ENCODE measurements at places on chromosomes 12 and 14.

DNA sequence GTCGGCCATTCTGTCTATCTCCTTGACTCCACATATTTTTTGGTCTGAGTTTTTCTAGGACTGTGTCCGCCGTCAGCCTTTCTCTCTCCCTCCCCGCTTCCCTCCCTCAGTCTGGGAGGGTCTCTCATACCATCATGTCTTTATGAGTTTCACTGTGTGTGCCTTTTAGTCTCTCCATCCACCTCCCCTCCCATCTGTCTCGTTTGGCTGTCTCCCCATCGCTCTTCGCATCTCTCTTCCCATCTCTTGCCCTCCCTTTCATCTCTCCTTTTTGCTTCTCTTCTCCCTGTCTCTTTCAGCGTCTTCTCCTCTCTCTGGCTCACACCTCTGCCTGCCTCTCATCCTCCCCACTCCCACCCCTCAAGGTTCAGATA lies 6.9 kb upstream of the CISTR start:
- no peak for DNase-seq

DNA sequence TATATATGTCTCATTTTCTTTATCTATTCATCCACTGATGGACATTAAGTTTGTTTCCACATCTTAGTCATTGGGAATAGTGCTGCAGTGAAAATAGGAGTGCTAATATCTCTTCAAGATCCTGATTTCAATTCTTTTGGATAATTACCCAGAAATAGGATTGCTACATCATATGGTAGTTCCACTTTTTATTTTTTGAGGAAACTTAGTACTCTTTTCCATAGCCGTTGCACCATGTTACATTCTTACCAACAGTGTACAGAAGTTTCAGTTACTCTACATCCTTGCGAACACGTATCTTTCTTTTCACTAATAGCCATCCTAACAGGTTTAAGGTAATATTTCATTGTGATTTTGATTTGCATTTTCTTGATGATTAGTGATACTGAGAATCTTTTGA lies 29.8 kb downstream of the TESPA1 start:
- DNase-seq: no peak

DNA sequence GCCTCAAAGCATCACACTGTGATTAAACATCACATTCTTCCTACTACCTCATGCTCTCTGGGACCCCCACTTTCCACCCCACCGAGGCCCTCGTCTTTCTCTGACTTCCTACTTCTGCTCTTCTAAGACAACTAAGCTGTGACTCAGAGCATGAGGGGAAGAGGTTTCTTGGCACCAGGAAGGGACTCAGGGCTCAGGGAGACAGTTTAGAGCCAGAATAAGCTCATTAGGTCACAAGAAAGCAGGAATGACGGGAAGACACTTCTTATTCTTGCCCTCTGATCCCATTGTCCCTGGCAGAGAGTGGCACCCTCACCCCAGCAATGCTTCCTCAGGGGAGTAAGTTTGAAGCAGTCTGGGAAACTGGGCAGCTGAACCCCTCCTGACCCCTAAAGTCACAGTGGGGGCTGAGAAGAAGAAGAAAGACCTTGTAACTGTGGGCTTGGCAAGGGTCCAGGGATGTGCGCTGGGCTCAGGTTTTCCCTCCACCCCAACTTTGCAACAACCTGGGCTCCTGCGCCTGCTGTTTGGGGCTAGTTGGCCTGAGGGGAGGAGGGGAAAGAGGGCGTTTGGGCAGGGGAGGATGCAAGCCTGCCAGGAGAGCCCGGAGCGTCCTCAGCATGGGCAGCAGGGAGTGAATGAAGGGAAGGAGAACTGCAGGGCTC lies 64.6 kb upstream of the ACTN1 start:
- DNase-seq: no peak

DNA sequence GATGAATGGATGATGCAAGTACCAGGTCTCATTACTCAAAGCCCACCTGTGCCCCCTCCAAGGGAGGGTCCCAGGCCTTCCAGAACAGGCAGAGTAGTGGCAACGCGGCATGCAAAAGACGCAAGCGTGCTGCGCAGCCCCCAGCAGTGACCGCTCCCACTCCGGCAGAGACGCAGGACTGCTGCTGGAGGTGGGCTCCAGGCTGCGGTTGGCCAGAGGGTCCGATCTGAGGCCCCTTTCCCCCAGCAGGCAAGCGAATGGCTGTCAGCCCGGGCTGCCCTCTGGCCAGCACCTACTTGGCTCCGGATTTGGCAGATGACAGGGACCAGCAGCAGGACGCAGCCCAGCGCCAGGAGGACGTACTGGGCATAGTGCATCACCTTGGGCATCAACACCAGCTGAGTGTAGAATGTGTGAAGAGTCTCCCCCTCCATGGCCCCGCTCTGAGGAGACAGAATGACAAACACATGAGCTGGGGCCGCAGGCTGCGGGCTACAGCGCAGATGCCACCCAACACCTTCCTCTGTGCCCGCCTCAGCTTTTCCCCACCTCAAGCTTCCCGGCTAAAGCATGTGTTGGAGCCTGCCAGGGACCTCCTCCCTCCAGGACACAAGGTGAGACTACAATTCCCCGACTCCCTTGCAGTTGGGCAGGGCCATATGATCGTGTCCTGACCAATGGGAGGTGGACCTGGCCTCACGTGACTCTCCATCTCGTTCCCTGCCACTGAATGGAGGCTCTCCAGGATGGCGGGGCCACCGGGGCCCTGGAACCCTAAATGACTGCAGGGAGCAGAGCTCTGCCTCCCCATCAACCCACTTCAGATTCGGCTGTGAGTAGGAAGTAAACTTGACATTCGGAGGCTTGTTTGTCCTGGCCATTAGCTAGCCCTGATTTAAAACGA lies 77.4 kb downstream of the SCARB1 start:
- DNase-seq: no peak

- DNase-seq: no peak
Measured at GRCh38 chr12:106147956-106148355, 9.2 kb upstream of the NUAK1 start.

DNA sequence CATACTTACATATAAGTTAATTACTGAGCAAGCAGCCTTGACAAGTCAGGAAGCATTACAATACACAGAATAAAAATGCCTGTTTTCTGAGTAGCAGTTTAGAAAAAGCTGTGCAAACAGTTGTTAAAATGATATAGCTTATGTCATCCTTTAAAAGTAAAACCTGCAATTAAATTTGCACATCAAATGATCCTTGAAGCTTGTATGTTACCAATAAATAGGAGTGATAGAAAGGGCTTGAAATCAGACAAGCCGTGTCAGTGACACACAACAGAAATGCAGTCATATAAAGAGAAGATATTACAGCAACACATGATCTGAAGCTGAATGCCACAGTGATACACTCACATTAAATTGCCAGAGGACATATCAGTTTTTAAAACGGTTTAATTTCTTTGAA lies 70.0 kb downstream of the EPS8 start:
- no peak for DNase-seq

GRCh38 chr12:123305136-123305535 lies 33.5 kb upstream of the CDK2AP1 start:
- no peak for DNase-seq

GRCh38 chr14:69635981-69636639 lies 24.7 kb downstream of the SUSD6 start:
- DNase-seq: peak; percentile 31

- no peak for DNase-seq
Measured at GRCh38 chr12:26135010-26135420, 10.2 kb upstream of the BHLHE41 start.

DNA sequence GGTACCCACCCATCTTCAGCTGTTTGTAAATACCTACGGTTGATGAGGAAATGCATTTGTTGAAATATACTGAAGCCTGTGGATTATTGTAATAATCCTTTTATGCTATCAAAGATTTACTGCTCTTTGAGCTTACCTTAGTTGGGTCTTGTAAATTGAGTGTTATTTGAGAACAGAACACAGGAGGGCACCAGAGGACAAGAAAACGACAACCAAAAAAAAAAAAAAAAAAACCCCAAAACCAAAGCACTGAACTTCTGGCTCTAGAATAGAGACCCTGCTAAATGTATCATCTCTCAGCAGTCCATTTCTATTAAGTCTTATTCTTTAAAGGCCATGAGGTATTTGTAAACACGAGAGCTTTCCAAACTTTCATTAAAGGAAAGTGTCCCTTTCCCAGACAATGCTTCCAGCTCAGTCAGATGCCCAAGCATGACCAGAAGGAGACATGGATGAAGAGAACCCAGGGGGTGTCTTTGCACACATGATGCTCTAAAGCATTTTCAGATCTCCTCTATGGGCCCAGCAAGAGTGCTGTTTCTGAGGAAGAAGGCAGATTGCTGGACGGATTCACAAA lies 763.9 kb downstream of the NRXN3 start:
- DNase-seq: no peak
